ENCODE measurements at places on chromosomes 6 and 20. TPM values are rescaled to one million over a fixed set of nuclear protein-coding genes. Genes with fewer than 3 reads are reported as not detected.

The CCN5 gene
- 994 TPM for total RNA-seq

The PHACTR3 gene
- not detected for total RNA-seq

The FNDC11 gene
- not detected for total RNA-seq

The OR2H2 gene
- total RNA-seq, result not detected

The BRD2 gene
- 169 TPM for total RNA-seq

The TSBP1 gene
- total RNA-seq, result not detected

The BEND6 gene
- 0.27 TPM for total RNA-seq

The NRSN1 gene
- not detected for total RNA-seq

The OOEP gene
- not detected for total RNA-seq

The MICB gene
- total RNA-seq, result 6.6 TPM

The ZNF311 gene
- total RNA-seq, result 0.35 TPM

The MMP24 gene
- 0.27 TPM for total RNA-seq

The JAG1 gene
- total RNA-seq, result 253 TPM

The HDGFL1 gene
- total RNA-seq, result not detected

The MROH8 gene
- total RNA-seq, result 1.6 TPM

The ADGB gene
- not detected for total RNA-seq

The MCM9 gene
- 14.1 TPM for total RNA-seq

The FAM209B gene
- not detected for total RNA-seq

The OPRM1 gene
- total RNA-seq, result not detected
